ENCODE measurements at places on chromosomes 11 and 22.

DNA sequence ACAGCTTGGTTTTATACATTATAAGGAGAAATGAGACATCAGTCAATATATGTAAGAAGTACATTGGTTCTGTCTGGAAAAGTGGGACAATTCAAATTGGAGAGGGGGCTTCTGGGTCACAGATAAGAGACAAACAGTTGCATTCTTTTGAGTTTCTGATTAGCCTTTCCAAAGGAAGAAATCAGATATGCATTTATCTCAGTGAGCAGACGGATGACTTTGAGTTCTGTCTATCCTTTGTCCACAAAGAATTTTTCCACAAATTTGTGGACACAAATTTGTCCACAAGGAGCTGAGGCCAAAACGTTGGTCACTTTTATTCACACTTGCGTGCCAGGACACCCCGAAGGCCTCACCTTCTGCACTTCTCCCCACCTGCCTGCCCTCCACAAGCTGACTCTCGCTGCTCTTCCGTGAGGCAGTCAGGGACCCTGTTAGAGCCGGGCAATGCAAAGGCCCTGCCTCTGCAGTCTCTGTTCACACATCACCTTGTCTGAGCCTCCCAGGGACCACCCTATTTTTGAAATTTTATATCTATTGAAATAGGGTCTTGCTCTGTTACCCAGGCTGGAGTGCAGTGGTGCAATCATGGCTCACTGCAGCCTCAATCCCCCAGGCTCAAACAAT, 20.5 kb downstream of the IL17REL start:
- H3K27me3 ChIP-seq, result no peaks in the 10 kb centered on the region
- H3K4me1 ChIP-seq, result peaks cover 4% of the 10 kb centered on the region
- H3K27ac ChIP-seq, result no peak overlapping the region
- H3K36me3 ChIP-seq, result no peaks in the 10 kb centered on the region

DNA sequence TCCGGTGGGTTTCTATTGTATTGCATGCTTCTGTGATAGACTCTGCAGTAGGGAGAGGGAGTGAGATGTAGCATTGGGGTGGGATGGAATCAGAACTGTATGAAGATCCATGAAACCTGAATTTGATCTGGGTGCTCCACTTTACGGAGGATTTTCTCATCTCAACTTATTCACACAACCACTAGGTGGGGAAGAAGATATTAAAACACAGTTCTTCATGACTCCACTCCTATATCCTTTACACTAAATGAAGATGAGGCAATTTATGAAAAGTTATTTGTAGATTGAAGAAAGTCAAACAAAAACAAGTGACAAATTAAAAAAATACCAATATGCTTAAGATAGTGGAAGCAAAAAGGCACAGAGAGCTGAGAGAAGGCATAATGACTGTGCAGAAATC, 92.6 kb upstream of the PDGFD start:
- H3K4me3 ChIP-seq, result no peak overlapping the region
- H3K27ac ChIP-seq, result no peak overlapping the region
- H3K27me3 ChIP-seq, result no peaks in the 10 kb centered on the region
- no peaks in the 10 kb centered on the region for H3K36me3 ChIP-seq
- no peaks in the 10 kb centered on the region for H3K4me1 ChIP-seq

GRCh38 chr11:88383447-88383846, 45.9 kb upstream of the CTSC start:
- no peaks in the 10 kb centered on the region for H3K36me3 ChIP-seq
- H3K4me3 ChIP-seq, result no peak overlapping the region
- no peak for DNase-seq
- no peaks in the 10 kb centered on the region for H3K4me1 ChIP-seq

GRCh38 chr11:134712228-134713145, 300.4 kb upstream of the B3GAT1 start:
- H3K27ac ChIP-seq, result no peak overlapping the region
- no peaks in the 10 kb centered on the region for H3K4me1 ChIP-seq
- H3K27me3 ChIP-seq, result no peaks in the 10 kb centered on the region
- no peak overlapping the region for H3K4me3 ChIP-seq
- DNase-seq, result no peak

GRCh38 chr22:37704645-37705044, 7.8 kb downstream of the TRIOBP start:
- H3K27ac ChIP-seq, result no peak overlapping the region
- H3K36me3 ChIP-seq, result peaks cover 4% of the 10 kb centered on the region
- H3K4me3 ChIP-seq, result no peak overlapping the region
- no peaks in the 10 kb centered on the region for H3K4me1 ChIP-seq
- DNase-seq, result no peak
- no peaks in the 10 kb centered on the region for H3K27me3 ChIP-seq
